ENCODE measurements at places on chromosomes 7 and 10. TPM values are rescaled to one million over a fixed set of nuclear protein-coding genes. Genes with fewer than 3 reads are reported as not detected.

Gene AGFG2
- 51.4 TPM for polyA plus RNA-seq

Gene PCLO
- polyA plus RNA-seq = 6.4 TPM

Gene DNTT
- 0.94 TPM for polyA plus RNA-seq

Gene AGR3
- 2.0 TPM for polyA plus RNA-seq

Gene FAM24B
- polyA plus RNA-seq = 12.1 TPM

Gene OR2A25
- polyA plus RNA-seq = 0.18 TPM

Gene NKX1-2
- polyA plus RNA-seq = not detected

Gene SFTPA2
- not detected for polyA plus RNA-seq

Gene SPDYE6
- 6.7 TPM for polyA plus RNA-seq

Gene NPFFR1
- 2.6 TPM for polyA plus RNA-seq

Gene OR6V1
- polyA plus RNA-seq = not detected

Gene TMEM196
- polyA plus RNA-seq = not detected

Gene PHKG1
- 2.1 TPM for polyA plus RNA-seq

Gene CDHR1
- 0.67 TPM for polyA plus RNA-seq

Gene CADPS2
- 6.0 TPM for polyA plus RNA-seq
